ENCODE measurements at places on chromosomes 5 and 9.
A peak's percentile ranks its signal among the peaks of the same experiment; 100 is the strongest.

- no peak for DNase-seq
These were observed 152.3 kb upstream of the ANKH start for GRCh38 chr5:15023846-15024245.

DNA sequence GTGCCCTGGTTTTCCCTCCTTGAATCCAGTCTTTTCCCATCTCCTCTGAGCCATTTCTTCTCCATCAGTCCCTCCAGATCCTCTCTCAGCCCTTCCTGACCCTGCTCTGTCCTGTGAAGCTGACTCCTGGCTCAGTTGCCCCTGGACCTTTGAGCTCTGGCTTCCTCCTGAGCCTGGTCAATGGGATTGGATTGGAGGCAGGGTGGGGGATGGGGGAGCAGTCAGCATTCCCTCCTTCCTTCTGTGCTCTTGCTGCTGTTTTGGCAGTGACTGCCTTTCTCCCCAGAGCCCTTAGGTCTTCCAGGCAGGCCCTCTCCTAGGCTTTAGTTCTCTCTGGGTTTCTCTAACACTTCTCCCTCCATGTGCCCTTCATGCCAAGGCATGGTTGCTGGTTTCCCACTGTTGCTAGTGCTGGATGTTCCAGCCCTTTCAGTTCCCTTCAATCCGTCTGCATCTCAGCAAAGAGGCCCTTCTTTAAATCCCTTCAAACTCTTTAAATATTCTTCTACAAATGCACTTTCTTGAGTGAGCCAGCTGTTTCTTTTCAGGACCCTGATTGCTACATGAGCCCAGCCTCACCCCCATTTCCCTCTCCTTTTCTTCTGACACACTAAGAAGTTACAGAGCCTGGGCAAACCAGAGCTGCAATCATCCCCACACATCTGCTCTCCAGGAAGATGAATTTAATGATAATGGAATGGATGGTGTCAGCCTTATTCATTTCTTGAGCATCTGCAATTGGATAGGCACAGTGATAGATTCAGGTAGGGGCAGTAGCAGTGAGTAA, 2.2 kb downstream of the TNFSF15 start:
- no peak for DNase-seq

DNA sequence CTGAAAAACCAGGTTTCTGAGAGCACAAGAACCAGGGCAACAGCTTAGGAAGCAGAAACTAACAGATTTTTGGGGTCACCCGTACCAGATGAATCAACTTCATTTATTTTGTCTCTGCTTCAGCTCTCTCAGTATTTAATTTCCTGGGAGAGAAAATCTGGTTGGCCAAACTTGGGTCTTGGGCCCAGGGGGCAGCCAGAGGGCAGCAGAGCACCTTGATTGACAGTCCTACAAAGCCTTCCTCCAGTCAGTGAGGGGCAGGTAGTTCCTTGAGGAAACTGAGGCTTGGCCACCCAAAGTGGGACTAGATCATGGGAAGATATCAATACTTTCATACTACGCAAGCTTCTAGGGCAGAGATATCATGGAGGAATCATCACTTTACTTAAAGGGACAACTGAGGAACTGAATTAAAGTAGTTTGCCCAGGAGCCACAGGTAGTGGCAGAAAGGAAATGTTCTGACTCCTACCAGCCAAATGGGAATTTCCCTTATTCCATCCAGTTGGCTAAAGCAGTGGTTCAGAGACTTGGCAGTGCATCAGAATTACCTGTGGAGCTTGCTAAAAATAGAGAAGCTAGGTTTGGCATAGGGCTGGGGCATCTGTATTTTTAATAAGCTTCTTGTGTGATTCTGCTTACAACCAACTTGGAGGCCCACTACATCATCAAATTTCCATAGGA, 21.5 kb upstream of the ARHGAP26 start:
- DNase-seq, result peak; percentile 70

- no peak for DNase-seq
These were observed 462.3 kb downstream of the GABRG2 start for GRCh38 chr5:162529886-162530285.

- peak; percentile 27 for DNase-seq
These were observed 39.6 kb upstream of the RXRA start for GRCh38 chr9:134286471-134287245.

GRCh38 chr5:173283318-173284288, 44.6 kb downstream of the STC2 start:
- peak; percentile 78 for DNase-seq

GRCh38 chr9:10050016-10050415, 562.8 kb downstream of the PTPRD start:
- DNase-seq, result no peak

DNA sequence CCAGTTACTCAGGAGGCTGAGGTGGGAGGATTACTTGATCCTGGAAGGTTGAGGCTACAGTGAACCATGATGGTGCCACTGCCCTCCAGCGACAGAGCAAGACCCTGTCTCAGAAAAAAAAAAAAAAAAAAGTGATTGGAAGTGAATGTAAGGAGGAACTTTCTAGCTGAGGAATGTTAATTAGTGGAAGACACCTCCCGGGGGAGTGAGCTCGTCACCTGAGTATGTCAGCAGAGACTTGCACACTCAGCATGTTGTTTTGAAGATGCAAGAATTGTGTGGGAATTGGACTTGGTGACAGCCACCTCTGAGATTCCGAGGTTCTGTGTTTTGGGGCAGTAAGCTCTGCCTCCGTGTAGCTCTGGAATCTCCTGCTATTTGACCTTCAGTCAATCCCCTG, 3.6 kb downstream of the SYNPO start:
- DNase-seq, result no peak

DNA sequence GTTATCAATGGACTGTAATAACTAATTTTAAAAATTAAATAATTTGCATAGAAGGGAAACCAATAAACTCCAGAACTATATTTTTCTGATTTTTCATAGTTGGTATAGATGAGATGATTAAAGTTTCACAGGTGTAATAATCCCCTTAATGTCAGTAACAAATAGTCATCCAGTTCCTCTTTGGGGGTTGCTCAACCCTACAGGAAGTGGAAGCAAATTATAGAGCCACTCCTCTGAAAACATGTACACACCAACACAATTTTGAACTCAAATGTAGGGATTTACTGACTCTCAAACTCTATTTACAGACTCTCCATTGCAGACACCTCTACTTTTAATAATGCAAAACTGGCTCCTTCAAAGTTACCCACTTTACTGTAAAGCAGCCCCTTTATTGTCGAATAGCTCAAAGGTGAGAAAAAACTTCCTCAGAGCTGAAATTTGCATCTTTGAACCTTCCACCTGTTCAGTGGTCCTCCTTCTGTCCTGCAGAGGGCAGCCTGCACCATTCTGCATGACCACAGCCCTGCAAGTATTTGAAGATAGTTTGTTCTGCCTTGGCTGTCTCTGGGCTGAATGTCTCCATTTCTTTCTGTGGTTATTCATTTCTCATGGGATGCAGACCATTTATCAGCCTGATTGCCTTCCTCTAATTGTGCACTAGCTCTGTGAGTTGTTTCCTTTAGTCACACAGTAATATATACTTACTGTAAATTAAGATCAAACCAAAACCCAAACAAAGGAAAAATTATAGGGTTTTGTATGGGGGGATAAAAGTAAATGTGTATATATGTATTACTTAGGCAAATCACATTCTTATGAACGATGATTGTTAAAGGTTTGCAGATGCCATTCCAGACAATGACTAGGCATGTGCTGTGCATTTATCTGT, 383.2 kb upstream of the SGCD start:
- DNase-seq, result peak; percentile 37

GRCh38 chr5:173236531-173237142, 1.6 kb upstream of the NKX2-5 start:
- no peak for DNase-seq

GRCh38 chr5:172717481-172718195, 53.4 kb downstream of the DUSP1 start:
- DNase-seq, result no peak

DNA sequence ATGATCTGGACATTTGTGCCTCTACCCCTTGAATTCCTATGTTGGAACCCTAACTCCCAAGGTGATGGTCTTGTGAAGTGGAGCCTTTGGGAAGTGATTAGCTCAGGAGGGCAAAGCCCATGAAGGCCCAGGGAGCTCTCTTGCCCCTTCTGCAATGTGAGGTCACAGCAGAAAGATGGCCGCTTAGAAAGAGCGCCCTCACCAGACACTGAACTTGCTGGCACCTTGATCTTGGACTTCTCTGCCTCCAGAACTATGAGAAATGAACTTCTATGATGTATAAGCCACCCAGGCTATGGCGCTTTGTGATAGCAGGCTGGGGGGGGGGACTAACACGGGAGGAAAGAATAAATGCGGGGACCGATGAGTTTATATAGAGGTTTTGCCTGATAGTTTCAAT, 45.3 kb downstream of the AGXT2 start:
- DNase-seq, result no peak

DNA sequence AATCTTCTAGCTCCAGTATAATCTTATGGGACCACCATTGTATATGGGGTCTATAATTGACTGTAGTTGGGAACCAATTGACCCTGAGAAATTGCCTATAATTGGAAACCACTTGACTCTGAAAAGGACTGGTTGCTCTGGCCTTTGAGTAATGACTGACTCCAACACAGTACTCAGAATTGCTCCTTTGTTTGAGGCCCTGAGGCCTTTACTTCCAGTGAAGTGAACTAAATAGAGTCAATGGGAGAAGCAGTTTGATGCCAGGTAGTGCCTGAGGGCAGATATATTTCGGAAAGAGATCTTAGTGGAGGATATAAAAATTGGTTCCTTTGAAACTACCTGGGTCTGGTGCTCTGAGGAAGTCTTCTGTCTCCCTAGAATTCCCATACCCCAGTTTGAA, 16.0 kb upstream of the TMEM171 start:
- no peak for DNase-seq

GRCh38 chr5:57695179-57695578, 212.6 kb upstream of the ACTBL2 start:
- DNase-seq, result no peak

DNA sequence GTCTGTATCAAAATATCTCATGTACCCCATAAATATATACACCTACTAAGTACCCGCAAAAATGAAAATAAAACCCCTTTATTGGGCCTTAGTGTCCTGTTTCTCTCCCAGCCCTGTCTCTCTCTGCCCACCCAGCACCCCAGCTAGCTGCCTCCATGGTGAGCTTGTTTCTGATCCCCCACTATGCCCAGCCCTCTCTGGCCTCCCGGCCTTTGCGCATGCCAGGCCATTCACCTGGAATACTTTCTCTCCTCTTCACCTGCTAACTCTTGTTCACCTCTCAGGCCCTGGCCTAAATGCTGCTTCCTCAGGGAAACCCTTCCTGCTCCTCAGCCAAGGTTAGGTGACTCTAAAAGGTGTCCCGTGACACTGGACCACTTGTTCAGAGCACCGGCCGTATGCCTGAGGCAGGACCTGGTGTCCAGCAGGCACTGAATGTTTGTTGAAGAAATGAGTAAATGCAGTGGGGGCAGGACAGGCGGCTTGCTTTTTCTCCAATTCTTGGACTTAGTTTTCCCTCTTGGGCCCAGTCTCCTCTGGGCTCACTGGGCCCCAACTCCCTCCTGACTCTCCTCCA, 58.5 kb downstream of the PSD2 start:
- no peak for DNase-seq

GRCh38 chr5:127587246-127587917, 61.5 kb upstream of the CTXN3 start:
- DNase-seq, result no peak

DNA sequence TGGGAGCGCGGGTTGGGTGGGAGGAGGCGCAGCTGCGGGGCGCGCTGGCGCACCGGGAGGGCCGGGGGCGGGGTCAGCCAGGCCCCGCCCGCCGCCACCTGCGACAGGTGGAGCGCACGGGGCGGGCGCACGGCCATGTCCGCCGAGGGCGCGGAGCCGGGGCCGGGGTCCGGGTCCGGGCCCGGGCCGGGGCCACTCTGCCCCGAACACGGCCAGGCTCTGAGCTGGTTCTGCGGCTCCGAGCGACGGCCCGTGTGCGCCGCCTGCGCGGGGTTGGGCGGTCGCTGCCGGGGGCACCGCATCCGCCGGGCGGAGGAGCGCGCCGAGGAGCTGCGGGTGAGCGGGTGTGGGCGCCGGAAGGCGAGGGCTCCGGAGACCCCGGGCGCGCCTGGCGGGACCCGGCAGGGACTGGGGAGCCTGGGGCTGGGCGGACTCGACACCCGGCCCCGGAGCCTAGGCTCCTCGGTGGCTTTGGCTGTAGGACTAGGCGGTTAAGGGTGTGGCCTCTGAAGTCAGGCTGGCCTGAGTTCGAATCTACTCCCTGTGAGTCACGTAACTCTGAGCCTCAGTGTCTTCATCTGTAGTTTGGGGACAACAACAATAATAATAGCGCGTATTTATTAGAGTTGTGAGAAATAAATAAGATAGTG, at the start of gene BSPRY:
TSS of gene BSPRY (plus strand) at position 97 of the 650 bp plus-strand sequence. CDS start at position 136, 39 bp downstream.
- no peak for DNase-seq

DNA sequence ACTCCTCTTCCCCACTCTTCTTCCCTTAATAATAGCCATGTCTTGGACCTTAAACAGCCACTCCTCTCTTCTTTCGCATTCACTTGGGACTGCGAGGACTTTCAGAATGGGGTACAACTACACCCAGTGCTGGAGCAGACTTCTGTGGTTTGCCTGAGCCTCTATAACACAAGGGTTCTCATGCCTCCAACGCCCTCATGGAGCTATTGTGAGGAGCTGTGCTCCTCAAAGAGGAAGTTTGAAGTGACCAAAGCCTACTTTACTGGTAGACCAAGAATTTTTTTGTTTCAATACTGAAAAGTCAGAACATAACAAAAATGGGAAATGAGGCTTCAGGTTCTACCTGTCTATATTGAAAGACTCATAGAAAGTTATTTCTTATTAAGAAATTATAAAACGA, 316.4 kb downstream of the PIK3R1 start:
- DNase-seq, result no peak

- DNase-seq, result peak; percentile 48
These were observed 47.8 kb downstream of the ERGIC1 start for GRCh38 chr5:172881691-172882370.

- DNase-seq, result no peak
These were observed 159.4 kb downstream of the CEMIP2 start for GRCh38 chr9:71608825-71609447.

DNA sequence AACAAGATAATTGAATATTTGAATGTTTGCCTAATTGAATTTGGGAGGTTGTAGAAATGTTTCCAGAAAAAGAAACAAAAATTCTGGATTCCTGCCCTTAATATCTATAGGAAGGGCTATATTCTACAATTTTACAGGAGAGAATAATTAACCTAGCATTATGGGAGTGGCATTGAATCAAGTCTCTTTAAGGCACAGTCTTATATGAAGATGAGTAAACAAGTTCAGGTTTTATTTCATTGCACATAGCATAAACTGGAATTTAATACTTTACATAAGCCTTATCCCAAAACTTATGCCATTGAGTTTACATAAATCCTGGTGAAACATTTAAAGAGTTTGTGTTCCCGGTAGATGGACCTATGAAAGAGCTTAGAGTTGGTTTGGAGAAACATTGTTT, 138.1 kb upstream of the ADAMTSL1 start:
- DNase-seq, result no peak

DNA sequence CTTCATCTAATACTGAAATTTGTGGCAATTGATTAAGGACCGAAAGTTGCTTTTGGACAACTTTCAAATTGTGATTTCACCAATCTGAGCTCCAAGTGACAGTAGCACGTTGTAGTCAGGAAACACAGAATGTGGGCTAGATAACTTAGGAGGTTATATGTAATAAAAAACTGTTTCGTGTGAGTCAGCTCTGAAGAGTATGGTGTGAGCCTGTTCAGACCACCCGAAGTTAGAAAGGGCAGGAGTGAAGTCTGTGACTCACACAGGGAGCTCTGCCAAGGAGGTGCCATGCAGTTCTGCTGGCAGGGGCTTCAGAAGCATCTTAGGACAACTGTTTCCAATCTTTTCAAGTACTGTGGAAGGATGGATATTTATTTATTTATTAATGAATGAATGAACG, 16.4 kb upstream of the ZBTB34 start:
- no peak for DNase-seq

- DNase-seq, result no peak
These were observed 433.8 kb upstream of the CDH9 start for GRCh38 chr5:27472000-27472763.

Measured in psoas muscle (tissue), 8 donors.